CD4-positive, alpha-beta T cell treated with Interleukin-15 for 1 hour (primary cell): ENCODE measurements at places on chromosomes 12 and 14.

GRCh38 chr12:28121899-28122655, 68.2 kb upstream of the CCDC91 start:
- DNase-seq = no peak

DNA sequence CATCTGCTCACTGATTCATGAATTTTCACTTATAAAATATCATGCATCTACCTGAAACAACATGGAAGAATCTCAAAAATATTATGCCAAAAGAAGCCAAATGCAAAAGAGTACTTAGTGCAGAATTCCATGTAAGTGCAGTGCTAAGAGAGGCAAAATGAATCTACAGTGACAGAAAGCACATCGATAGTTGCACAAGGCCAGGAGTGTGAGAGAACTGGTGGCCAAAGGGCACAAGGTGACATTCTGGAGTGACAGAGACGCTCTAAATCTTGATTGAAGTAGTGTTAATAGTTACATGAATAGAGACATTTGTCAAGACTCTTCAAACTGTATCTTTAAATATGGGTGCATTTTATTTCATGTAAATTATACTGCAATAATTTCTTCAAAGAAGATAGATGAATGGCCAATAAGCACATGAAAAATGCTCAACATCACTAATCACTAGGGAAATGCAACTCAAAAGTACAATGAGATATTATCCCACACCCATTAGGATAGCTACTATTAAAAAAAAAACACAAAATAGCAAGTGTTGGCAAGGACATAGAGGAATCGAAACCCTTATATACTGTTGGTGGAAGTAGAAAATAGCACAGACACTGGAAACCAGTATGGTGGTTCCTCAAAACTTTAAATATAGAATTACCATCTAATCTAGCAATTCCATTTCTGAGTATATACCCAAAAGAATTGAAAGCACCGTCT, 71.7 kb upstream of the KICS2 start:
- no peak for DNase-seq

DNA sequence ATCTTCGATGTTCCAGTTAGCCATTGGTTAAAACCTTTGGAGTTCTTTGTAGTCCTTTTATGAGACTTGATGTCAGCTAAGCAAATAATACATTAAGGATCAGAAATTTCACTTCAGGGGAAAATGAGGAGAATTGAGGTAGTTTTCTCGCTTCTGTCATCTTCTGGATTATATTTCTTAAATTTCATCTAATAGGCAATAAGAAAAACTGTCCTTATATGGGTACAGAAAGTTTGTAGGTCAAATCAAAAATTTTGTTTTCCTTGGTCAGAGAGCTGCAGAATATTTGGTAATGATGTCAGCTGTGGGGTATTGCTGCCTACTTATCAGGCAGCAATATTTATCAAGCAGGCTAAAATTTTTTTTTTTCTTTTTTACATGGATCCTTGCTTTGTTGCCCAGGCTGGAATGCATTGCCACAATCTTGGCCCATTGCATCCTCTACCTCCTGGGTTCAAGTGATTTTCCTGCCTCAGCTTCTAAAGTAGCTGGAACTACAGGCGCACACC, 37.1 kb downstream of the RIMKLB start:
- no peak for DNase-seq

DNA sequence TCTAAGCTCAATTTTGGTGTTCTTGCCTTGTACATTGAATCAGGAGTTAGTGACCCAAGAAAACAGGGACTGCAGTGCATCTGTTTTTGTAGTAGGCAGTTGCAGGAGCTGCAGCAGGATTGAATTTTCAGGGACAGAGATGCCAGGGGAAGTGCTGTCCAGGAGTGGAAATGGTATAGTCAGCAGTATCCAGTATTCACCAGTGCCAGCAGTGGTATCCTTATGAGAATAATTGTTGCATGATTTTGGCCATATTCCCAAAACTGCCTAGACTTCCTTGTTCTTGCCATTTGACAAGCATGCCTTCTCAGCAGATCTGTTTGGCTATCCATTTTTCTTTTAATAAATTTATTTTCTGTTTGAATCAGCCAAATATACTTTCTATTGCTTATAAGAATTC, 18.6 kb upstream of the ABCD2 start:
- DNase-seq = no peak

DNA sequence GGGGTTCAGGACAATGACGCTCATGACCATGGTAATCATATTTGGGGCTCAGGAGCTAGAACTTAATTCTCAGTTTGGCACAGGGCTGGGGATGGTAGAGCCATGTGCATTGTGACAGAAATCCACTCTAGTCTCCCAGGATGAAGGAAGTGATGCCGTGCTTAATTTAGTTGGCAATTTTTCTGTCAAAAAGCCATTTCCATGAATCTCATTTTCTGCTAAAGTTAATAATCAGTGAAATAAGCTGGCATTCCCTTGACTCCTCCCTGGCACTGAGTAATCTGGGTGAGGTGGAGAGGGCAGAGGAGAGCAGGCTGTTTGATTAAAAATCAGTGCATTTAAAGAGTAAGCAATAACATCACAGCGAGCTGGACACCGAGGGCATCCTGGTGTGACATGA, 45.0 kb upstream of the GPR68 start:
- DNase-seq = no peak

DNA sequence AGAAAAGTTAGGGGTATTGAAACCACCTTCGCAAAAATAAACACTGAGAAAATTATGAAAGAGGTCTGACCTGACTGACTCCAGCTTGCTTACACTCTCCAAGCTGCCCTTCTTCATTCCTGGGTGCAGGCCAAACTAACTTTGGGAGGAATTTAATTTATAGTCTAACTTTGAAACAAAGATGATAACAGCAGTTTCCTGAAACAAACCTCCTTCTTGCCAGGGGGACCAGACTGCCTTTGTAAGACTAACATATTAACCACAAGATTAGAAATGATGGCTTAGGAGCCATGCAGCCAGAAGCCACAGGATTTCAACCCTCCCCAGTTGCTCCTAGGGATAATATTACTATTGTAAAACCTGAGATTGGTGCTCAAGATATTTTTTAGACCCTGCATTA, 13.8 kb upstream of the EEA1 start:
- DNase-seq = no peak

- DNase-seq = no peak
Observed at GRCh38 chr12:100976735-100977134, 182.2 kb downstream of the ANO4 start.

DNA sequence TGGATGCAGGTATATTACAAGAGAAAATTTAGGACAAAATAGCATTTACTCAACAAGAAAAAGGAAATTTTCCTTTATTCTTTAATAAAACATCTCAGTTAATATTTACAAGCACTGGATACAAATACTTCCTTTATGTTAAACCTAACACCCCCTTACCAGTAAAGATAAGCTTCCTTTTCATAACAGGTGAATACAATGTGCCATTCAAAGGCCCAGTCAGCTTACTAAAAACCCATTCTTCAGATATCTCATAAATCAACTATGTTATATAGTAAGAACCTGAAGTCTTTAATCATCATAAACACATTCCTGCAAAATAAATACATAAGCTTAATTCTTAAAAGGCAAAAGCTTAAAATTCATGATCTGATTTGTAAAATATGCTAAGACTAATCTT, 52.6 kb downstream of the LRP6 start:
- no peak for DNase-seq

DNA sequence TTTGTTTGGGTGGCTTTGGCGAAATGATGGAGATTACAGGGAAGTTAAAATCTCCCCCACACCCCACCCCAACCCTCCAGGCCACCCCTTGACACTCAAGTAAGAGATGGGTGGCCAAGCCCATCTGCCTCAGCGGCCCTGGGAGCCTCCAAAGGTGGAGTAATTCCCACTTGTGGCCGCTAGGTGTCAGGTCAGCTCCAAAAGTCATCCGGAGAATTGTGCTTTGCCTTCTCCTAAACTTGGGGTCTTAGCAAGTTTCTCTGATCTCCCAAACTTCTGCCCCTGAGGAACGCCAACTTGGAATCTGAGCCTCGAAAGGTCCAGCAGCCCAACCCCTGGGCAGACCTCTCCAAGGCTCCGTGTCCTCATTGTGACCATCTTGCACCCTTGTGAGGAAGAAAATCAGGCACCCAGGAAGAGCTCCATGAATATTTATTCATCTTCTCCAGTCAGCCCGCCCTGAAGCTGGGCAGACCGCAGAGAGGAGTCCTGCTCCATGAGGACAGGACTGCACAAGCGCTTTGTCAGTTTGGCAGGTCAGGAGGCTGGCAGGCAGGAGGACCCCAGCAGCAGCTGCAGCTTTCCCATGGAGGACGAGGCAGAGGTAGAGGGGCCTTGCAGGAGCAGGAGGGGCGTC, 46.7 kb downstream of the LRRC74A start:
- DNase-seq = peak; percentile 60

DNA sequence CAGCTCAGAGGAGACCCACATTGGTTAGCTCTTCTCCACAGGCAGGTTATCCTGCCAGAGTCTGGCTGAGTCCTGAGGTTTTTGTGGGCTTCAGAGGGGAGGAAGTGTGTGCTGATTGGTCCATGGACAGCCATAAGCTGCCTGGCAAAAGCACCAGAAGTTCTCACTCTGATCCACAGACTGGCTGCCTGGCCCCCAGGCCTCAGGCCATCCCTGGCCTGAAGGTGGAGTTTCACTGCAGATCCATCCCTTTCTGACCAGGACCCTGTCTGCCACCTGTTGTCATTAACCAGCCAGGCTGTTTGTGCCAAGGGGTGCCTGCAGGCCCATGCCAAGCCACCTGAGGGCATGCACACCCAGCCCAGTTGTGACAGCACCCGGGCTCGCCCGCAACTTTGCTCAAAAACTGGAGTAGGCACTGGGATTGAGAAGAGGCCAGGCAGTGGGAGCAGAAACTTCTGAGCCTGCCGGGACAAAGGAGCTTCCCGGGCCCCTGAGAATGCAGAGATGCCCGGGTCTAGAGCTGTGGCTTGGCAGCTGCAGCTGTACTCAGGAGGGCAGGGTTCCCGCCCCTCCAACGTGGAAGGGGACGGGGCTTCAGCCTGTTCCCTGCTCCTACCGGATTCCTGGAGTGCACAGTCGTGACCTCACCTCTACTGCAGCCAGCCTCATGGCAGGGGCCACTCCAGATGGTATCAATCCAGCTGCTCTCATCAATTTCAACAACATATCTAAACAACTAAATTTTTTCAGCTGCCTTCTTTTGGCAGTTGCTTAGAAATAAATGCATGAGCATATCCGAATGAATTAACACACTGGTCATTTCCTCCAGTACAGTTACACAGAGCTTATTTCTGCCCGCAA, 1277.3 kb downstream of the SLC16A7 start:
- no peak for DNase-seq

GRCh38 chr12:124994437-124994975, 1.1 kb downstream of the BRI3BP start:
- peak; percentile 35 for DNase-seq

DNA sequence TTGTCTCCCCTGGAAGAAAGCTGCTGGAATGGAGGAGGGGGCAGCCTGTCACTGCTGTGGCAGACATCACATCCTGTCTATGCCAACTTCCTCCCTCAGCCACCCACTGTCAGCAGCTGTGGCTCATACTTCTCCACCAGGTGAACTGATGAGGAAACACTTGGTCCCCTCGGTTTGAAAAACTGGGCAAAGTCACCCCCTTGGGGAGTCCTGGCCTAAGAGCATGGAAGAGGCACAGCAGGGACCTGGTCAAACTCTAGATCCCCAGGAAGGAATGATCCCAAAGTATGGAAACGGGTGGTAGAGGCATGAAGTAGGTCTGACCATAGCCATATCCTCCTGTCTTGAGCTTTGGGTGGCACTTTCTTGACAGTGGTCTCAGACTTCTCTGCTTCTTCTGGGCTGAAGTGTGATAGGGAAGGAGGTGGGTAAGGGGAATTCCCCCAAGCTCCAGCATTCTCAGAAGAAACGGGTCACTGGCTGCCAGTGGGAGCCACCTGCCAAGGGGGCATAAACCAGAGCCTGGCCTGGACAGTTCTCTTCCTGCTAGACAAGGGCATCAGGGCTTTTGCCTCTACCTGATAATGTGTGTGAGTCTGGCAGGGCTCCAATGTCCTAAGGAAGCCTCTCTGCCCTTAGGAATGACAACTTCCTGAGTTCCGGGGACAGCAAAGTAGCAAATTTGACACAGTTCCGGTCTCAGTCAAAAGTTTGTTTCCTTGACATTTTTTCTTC, 36.0 kb downstream of the FMNL3 start:
- DNase-seq = peak; percentile 84

DNA sequence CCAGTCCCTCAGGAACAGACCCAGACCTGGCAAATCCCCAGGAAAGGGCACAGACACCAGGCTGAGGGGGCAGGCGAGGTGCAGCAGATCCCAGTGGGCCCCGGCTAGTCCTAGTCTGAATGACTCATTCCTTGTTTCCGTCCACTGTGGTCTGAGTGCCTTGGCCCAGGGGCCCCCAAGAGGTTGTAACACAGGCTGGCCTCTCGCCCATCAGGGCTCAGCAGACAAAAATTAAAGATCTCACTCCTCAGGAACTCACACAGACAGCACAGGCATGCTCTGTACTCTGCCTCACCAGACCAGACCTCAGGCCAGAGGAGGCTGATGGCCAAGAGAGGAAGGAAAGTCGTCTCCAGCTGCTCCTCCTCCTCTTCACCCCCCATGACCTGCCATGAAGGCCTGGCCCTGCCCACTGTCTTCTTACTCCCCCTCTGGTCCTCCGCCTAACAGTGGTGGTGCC, 7.7 kb upstream of the LTBP2 start:
- no peak for DNase-seq

DNA sequence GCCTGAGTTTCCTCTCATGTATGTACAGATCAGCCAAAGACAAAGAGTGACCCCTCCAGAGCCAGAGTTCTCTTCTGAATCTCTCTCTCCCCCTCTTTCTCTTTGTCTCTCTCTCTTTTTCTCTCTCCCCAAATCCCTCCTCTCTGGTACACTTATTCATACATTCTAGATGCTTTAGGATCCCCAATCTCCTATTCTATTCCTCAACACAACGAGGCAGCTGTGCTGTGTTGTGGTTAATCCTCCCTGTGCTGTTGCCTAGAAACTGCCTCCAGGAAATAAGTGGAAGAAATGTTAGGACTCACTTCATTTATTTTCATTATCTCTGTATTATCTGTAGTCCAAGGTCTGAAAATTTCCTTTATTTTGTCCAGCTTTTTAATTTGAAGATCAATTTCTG, 350.5 kb upstream of the OR4E1 start:
- DNase-seq = no peak

GRCh38 chr14:102824832-102825231, 47.6 kb downstream of the TRAF3 start:
- no peak for DNase-seq

GRCh38 chr14:80494769-80495168, 283.5 kb upstream of the DIO2 start:
- no peak for DNase-seq

GRCh38 chr12:25269701-25270100, 19.0 kb upstream of the KRAS start:
- DNase-seq = no peak

- no peak for DNase-seq
Observed at GRCh38 chr12:50627491-50627890, 122.7 kb downstream of the DIP2B start.

DNA sequence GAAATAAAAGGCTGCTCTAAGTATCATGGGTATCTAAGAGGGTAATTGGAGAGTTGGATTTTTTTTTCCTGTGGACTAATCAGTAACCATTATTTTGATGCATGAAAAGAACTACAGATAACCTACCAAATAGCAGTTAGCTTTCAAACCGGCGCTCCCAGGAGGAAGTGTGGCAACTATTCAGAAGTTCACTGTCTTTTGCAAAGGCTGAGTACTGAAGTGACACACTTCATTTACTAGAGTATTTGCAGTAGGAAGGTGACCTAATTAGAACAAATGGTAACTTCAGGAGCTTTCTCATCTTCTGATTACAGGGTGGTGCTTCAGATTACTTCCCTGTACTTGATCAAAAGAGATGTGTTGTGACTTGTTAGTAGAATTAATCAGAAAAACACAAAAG, 87.7 kb downstream of the PELI2 start:
- no peak for DNase-seq
